ENCODE measurements at places on chromosomes 1 and 21. TPM values are rescaled to one million over a fixed set of nuclear protein-coding genes. Genes with fewer than 3 reads are reported as not detected.
A peak's percentile ranks its signal among the peaks of the same experiment; 100 is the strongest.

DNA sequence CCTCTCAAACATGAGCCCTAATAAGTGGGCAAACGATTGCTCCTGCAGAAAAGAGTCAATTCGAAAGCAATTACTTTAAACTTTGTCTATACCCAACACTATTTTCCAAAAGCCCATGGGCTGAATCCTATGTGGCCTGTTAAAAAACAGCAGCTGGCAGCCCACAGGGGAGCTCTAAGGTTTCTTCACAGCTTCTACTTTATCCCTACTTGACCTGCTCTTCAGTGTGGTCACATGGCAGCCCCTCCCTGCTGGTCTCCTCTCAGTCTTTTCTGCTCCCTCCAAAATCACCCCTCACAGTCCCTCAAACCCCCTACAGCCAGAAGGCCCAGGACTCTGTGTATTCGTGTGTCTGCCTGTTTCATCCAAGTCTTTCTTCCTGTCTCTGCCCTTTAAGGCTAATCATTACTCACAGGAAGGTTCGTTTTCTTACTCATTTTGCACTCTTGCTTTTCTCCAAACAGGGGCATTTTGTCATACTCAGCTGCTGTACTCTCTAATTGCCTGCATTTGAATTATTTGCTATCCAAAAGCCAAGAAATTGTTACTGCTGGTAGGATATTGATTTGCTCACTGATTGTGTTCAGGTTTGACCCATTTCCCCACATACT, 62.4 kb upstream of the FAM3B start:
- DNase-seq, result peak; percentile 47

- DNase-seq, result no peak
Observed at GRCh38 chr1:55522353-55522903, 307.3 kb upstream of the USP24 start.

DNA sequence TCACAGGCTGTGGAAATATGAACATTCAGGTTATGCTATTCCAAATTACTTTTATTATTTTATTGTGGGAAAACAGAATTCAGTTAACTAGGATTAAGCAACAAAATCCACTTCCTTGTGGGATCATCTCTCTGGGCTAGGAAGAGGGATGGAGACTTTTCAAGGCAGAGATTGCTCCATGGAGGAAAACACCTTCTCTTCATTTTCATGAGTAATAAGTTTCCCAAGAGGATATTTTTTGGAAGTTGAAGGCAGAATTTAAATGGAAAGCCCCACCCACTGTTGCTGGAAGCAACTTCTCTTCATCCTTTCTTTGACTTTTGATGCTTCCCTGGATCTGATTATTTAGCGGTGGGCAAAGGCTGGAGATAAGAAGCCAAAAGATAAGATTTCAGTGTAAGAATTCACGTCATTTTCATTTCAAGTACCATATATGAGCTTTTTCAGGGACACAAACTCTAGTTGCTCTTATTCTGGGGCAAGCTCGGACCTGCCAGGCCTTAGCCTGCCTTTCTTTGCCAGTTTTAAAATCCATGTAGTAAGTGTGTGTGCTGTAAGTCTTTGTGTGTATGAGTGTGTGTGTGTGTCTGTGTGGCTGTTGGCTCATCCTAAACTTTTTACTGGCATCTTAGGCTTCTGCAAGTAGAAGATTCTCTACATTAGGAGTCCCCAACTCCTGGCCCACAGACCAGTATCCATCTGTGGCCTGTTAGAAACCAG, 11.7 kb upstream of the IL24 start:
- no peak for DNase-seq

DNA sequence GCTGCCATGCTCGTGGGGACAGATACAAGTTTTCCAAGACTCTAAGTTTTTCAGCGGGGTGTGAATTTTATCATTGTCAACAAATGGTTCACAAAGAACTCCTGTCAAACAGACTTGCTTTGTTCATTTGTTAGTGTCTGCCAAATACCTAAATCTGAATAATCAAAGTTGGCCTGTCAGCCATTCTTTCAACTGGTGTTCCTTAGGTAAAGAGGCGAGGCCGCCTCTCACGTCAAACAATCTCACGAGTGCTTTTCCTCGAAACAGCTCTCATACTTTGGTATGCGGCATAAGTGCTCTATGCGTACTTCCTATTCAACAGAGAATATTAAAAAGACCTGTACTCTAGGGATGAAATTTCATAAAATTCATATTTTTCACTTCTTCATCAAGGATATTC, 51.4 kb upstream of the KANK4 start:
- no peak for DNase-seq

GRCh38 chr1:85062425-85063026, 14.2 kb upstream of the MCOLN3 start:
- DNase-seq, result no peak

DNA sequence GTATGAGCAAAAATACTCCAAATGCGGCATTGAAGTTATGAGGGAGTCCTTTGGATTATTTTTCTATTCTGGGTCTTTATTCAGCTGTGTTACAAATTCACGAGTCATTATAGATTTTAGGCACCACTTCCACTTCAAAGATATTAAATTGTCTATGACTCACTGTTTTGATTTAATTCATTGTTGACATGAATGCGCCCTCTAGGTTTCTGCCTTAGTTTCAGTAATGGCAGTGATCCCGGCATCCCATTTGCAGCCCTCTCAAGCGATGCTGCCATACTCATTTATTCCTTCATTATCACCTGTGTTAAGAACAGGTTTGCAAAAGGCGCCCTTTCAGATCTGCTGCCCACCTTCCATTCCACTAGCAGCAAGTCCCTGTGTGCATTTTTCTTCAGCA, 14.0 kb downstream of the RSPO1 start:
- no peak for DNase-seq

DNA sequence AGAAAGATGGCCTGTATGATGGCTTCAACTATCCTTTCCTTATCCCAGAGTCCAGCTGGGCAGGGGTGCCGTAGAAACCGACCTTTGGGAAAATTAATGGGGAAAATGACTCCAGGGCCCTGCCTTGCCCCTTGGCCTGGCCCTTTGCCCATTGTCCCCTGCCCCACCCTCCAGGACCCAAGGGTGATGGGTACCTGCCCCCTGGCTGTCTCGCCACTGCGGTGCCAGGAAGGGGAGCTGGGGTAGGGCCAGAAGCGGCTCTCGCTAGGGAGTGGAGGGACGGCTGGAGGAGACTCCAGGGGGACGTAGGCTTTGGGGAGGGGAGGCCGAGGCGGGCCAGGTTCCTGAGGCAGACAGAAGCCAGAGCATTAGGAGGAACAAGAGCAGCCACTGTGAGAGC, 29.1 kb upstream of the GOLT1A start:
- DNase-seq, result no peak

KCNK2 gene
- total RNA-seq, result 0.16 TPM

GBP2 gene
- 4.6 TPM for total RNA-seq

All from astrocyte (in vitro differentiated cells and primary cell).